NCI-H2029 treated with DMSO at 0.1 percent for 48 hours (cell line): ENCODE measurements at places on chromosomes 2 and 18.

- no peak for DNase-seq
Measured at GRCh38 chr2:85864654-85865053, 24.1 kb downstream of the ST3GAL5 start.

- no peak for DNase-seq
Measured at GRCh38 chr2:212540341-212540740, 1.7 kb upstream of the ERBB4 start.

DNA sequence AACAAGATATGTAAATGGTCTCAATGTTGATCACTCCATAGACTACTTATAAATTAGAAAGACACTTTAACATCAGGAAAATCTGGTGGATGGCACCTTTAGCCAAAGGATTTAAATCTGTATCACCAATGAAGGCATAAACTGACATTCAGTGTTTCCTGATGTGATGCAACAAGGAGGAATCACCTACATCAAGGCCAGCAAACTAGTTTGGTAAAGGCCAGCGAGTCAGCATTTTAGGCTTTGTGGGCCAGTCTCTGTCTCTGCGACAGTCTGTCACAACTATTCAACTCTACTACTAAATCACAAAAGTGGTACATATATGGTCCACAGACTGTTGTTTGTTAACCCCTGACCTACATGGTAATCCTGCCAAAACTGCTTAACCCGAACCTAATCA lies 33.3 kb downstream of the C2orf76 start:
- no peak for DNase-seq

DNA sequence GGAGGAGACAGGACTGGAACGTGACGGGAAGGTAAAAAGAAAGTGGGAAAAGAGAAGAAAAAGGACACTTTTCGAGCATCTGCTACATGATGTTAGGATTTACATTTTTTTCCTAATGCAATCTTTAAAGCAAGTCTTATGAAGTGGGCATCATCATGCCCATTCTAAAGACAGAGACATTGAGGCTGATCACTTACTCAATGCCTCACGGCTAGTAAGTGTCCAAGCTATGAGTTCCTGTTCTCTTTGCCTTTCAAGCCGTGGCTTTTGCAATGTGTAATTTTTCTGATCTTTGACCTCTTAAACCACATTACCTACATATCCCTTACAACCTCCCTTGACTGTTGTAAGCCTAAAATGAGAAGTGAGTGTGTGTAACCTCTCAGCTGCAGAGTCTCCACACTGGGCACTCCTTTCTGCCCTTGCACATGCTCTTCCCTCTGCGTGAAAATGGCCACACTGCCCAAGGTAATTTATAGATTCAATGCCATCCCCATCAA lies 649.2 kb downstream of the RNF144A start:
- no peak for DNase-seq

- DNase-seq: no peak
Measured at GRCh38 chr18:34380326-34380725, 155.6 kb upstream of the NOL4 start.

DNA sequence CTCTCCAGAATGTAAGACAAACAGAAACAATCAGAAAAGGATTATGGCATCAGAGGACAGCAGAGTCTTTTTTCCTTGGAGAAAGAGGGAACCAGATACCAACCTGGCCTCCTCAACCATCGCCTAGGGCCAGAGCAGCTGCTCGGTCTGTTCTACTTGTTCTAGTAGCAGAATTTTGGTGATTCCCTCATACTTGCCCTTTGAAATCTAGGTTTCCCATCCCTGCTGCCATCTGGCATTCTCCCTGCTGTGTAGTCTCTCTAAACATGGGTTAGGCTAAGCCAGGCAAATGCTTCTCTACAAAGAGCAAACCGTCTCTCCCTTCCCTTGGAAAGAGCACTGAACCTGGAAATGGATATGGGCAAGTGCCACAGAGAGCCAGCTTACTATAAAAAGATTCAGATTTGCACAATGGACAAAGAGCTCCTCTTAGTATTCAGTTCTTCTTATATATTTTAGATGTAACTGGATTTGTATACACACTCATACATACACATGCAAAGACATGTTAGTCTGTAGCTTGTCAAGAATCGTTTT lies 208.6 kb upstream of the ST6GAL2 start:
- no peak for DNase-seq

DNA sequence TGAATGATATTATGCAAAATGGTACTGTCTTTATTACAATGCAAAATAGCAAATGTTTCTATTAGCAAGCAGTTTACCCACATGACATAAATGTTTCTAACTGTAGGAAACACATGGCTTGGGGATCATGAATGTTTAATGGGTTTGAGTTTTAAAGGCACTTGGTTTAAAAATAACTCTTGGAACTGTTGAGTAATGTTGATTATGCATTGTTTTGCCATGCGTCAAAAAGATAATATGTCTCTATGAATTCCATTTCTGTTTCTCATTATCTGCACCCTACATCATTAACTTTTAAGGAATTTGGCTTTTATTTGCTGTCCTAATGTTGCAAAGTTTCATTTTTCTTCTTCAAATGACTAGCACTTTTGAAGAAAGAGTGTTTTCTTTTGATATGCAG lies 1355.5 kb downstream of the SUCLG1 start:
- no peak for DNase-seq

GRCh38 chr2:16522031-16522831 lies 143.4 kb downstream of the CYRIA start:
- DNase-seq: no peak

DNA sequence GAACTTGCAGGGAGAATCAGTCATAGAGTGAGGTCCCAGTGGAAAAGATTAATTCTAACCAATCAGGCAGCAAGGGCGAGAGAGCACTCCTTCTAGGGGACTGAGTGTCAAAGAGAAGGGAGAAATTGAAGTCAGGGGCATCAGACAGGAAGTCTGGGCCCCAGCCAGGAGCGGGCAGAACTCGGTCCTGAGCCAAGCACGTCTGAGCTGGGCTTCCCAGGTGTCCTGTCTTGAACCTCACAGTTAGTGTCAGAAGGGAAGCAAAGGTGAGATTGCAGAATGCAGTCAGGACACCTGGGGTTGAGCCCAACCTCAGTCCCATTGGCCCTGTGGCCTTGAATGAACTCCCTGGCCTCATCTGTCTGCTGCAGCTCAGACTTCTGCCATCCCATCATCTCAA lies 220.9 kb downstream of the SMAD2 start:
- DNase-seq: no peak

DNA sequence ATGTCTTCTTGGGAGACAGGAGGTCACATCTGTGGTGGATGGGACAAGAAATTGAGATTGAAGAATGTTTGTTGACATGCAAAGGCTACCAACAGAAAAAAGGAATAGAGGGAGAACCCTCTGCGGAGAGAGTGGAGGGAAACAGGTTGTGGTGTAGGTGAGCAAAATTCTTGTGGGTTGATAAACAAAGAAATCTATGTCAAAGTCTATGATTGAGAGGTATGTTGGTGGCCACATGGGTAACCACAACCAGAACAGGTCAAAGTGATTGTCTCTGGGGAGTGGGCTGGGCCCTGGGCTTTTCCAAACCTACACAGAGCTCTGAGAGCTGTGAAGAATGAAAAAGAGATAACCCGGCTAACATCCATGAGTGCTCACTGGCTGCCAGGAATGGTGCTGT lies 62.8 kb upstream of the NCK2 start:
- DNase-seq: no peak

GRCh38 chr2:62968168-62968567 lies 82.5 kb upstream of the OTX1 start:
- no peak for DNase-seq

DNA sequence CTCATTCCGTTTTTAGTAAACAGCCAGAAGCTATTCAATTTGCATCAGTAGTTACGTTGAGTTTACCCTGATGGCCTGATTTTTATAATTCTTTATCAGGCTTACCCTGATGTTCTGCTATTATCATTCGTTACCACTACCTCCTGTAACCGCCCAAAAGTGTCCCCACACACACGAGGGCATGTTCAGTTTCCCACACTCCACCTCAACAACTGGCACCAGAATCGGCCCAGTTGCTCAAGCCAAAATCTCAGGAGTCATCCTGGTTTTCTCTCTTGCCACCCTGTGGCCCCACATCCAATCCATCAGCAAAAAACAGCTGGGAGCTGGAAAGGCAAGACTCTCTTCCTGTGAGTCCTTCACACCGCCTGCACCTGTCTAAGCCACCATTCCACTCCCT lies 102.9 kb upstream of the RAB6C start:
- DNase-seq: no peak

- DNase-seq: no peak
Measured at GRCh38 chr2:239132156-239132709, 268.6 kb downstream of the HDAC4 start.
